ENCODE measurements at places on chromosomes 5 and 9. TPM values are rescaled to one million over a fixed set of nuclear protein-coding genes. Genes with fewer than 3 reads are reported as not detected.
A peak's percentile ranks its signal among the peaks of the same experiment; 100 is the strongest.

DNA sequence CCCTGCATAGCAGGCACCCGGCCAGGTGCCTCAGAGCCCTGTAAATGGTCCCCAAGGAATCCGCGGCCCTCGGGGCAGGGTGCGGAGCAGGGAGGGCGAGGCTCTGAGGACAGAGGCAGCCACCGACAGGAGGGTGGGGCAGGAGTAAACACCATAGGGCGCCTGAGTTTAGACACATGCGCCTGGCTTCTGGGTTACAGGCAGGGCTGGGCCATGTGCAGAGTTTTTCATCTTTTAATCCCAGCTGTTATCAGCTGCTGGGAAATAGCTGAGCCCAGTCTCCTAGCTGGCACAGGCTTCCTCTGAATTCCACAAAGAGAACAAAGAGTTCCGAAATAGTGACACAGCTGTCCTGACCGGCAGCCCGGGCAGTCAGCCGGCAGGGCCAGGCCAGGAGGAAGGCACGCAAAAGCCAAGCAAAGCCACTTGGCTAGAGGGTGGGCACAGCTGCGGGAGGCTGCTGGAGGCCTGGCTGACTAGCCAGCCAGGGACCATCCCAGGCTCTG, 98.9 kb upstream of the PHYKPL start:
- no peak for DNase-seq

DNA sequence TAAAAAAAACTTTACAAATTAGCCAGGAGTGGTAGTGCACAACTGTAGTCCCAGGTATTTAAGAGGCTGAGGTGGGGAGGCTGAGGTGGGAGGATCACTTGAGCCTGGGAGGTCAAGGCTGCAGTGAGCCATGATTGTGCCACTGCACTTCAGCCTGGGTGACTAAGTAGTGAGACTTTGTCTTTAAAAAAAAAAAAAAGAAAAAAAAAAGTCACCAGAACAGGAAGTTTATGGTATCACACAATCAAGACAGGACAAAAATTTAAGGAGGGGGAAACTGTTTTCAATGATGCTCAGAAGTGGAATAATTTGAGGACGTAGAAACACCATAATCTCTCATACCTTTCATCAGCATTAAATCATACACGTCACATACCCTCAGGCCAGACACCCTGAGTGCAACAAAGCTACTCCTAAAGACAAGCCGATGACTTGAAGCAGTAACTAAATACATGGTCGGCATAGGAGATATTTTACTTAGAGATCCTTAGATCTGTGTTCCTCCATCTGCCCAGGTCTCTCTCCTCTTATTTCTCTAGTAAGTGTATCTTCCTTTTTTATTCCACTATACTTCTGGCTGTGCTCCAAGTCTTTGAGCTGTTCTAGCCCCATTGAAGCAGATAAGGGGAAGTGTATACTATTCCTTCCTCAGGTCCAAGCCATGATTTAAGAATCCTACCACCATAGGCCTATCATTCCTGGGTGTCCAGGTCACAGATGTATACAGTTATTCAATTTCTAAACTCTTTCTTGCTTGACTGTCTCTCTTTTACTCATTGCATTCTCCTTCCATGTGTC, 91.3 kb upstream of the APC start:
- DNase-seq, result no peak

GRCh38 chr5:16134204-16134603, 45.4 kb downstream of the MARCHF11 start:
- DNase-seq, result no peak

GRCh38 chr9:124215368-124215910, 42.3 kb upstream of the NEK6 start:
- DNase-seq, result no peak

DNA sequence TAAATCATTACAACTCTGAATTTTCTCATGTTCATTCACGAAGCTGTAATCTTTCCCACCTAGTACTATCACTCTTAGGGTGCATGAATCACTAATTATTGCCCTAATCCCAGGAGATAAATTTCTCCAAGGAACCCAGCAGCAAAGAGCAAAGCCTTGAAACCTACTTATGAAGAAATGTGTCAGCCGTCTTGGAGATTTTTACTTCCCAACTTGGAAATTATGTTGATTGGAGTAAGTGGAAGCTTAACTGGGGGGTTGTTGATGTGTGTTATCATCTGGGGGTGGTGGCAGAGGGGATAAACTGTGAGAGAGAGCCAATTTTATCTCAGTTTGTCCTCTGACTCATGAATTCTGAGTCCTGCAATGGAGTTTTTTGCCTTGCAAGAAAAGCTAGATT, 440.5 kb upstream of the WWC1 start:
- DNase-seq, result no peak

GRCh38 chr9:98099898-98100297, 19.1 kb downstream of the TRIM14 start:
- DNase-seq, result no peak

DNA sequence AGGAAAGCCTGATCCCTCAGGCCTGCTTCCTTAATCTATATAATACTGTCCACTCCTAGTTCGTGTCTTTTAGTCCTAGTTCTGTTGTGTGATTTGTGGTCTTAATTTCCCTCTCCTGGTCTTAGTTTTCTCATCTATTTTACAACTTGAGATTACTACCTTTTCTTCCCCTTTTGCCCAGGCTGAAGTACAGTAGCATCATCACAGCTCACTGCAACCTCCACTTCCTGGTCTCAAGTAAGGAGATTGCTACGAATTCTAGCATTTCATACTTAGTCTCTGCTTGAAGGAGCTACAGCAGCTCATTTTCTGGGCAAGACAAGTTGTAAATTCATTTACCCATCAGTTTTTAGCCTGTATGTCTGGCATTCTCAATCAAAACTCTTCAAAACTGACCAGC, 5.5 kb downstream of the TRIM32 start:
- no peak for DNase-seq

- DNase-seq, result peak; percentile 79
Measured at GRCh38 chr9:96317335-96317980, 15.5 kb upstream of the HSD17B3 start.

DNA sequence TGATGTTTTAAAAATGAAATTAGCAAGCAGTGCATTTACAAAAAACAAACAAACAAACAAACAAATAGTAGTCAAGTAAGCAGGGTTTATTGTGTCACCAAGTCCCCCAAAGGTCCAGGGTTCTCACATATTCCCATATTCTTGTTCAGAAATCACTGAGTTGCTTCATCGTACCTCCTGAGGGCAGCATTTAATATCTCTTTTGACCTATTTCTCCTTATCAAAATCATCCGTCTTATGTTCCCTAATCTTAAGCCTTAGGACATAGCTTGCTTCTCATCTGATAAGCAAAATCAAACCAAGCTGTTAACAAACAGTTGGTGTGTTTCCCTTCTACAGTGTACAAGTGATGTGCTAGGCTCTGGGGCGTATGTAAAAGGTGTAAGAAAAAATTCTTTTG, 109.5 kb upstream of the MAN2A1 start:
- DNase-seq, result no peak

DNA sequence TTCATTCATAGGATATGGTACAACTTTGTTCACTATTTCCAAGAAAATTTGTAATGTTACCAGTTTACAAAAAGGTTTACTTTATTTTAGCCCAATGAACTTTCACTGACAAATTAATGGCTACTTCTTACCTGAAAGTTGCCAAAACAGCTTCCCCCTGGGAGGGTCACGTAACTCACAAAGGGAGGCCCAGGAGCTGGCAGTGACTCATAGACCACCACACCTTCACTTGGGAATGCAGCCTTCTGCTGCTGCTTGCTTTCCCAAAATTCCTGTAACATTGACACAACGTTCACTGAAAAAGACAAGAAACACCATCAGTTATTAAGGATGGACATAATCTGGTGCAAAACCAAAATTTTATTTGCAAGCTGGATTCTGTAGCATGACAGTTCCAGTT, 18.1 kb downstream of the LIX1 start:
- DNase-seq, result no peak

Gene IL9
- total RNA-seq, result not detected

Gene IL3
- 71.3 TPM for total RNA-seq

Gene OR1Q1
- not detected for total RNA-seq

Gene STING1
- total RNA-seq, result 198 TPM

Gene CFAP90
- not detected for total RNA-seq

Gene PPP3R2
- total RNA-seq, result not detected

Gene WDR38
- total RNA-seq, result not detected

Measured in activated CD4-positive, alpha-beta T cell treated with anti-CD3 and anti-CD28 coated beads, Interleukin-2, amount 10 ng/mL, durations not matched to agents 24 days and 14 days (primary cell).